Stimulated activated CD4-positive, alpha-beta T cell treated with anti-CD3 and anti-CD28 coated beads, Interleukin-4, amount 100 ng/mL, for 4 hours (primary cell): ENCODE measurements at places on chromosomes 4 and X.

- no peak for DNase-seq
These were observed 6.5 kb upstream of the GLRA3 start for GRCh38 chr4:174835536-174835935.

- no peak for DNase-seq
These were observed 1.6 kb upstream of the AP1S2 start for GRCh38 chrX:15856222-15856587.

- no peak for DNase-seq
These were observed 60.1 kb upstream of the SH3RF1 start for GRCh38 chr4:169330811-169331210.

DNA sequence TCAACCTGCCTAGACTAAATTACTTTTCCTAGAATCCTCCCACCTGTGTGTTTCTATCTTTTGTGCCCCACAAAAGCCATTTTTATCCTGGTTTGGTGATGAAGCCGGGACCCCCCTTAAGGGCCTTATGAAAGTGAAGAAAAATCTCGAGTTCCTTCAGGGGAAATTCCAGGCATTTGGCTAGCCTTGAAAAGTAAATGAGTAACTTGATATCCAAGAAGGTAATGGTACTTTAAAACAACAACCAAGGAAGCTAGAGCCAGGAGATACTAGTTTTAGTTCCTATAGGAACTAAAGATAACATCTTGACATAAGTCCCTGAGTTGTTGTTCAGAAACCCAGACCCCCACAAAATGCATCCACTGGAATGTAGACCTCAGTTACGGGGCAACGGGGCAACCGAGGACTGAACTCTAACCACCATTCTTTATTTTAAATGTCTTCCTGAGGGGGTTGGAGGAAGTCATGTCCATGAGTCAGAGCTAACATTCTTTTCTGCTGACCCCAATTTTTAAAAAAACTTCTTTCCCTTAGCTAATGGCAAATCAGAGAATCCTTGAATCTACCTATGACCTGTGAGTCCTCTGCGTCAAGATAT is 73.9 kb downstream of the VCX3A start:
- DNase-seq: no peak

- no peak for DNase-seq
These were observed 213 bp downstream of the NFKB1 start for GRCh38 chr4:102501447-102501696.

DNA sequence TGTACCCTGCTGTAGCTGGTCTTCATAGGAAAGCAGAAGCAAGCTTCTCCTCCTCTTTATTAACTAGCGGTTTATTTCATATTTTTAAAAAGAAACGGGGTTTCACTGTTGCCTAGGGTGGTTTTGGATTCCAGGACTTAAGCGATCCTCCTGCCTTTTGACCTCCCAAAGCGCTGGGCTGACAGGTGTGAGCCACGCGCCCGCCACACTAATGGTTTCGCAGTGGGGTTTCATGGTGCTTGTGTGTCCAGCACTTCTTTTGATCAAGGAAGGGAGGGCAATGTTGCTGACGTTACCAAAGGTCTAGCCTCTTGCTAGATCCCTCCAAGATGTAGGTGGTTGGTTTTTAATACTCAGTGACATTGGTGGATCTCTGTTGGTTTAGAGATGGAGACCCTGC is 1.4 kb downstream of the MAEA start:
- DNase-seq: no peak

GRCh38 chrX:38151441-38151840 is 69.2 kb downstream of the SRPX start:
- no peak for DNase-seq

- no peak for DNase-seq
These were observed 18.5 kb downstream of the CNOT6L start for GRCh38 chr4:77800483-77801259.

DNA sequence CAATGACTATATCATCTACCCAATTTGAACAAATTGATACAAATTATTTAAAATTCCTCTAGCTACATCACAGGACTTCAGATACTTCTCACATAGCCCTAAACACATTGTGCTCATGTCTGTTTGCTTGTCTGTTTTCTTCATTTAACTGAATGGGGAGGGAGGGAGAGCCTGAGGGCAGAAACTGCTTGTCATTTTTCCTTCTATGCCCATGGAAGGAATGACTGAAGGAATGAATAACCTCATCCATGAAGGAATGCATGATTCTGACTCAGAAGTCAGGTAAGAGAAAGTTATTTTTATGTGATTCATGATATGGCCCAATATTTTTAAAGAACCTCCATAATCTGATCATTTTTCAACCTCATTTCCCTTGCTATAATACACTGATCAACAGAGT is 418.0 kb upstream of the PITX2 start:
- no peak for DNase-seq

DNA sequence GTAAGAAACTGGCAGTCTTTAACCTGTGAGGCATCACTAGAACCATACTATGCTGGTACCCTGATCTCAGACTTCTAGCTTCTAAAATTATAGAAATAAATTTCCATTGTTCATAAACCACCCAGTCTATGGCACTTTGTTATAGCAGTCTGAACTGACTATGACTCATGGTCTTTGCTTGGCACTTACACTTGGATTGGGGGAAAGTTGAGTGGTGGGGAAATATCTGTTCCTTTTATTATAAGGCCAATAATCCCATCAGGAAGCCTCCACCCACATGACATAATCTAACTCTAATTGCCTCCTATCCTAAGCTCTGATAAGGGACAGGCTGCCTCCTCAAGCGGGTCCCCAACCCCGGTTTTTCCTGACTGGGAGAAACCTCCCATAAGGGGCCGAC is 61.4 kb upstream of the PACRGL start:
- no peak for DNase-seq

DNA sequence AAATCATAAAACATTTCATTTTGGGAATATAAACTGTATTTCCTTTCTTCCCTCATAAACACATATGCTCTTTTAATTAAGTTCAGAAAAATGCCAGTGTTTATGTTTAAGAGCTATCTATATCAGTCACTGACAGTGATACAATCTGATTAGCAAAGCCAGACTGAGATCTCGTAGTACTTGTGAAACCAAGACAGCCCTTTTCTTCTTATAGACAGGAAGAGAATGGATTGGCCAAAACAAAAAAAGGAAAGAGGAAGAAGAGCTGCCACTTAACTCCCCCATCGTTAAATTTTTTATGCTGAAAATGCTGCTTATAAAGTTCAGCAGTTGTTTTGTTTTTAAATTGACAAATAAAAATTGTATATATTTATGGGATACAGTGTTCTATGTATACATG is 87.4 kb downstream of the PLAC1 start:
- DNase-seq: no peak

GRCh38 chrX:21955403-21956189 is 15.1 kb downstream of the SMS start:
- DNase-seq: no peak

DNA sequence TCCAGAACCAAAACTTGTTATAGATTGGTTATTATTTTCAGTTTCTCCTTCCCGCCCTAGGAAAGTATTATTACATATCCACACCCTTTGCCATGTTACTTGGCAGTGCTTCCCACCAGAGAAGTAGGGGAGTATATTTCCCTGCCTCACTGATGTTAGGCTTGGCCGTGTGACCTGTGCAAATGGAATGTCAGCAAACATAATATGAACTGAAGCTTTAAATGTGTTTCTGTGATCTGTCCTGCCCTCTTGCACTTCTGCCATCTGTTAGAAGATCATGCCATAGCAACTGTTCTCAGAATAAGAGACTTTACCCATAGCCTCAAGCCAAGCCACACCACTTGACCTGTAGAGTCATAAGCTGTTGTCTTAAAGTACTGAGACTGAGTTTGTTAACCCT is 36.7 kb upstream of the NEUROG2 start:
- no peak for DNase-seq

DNA sequence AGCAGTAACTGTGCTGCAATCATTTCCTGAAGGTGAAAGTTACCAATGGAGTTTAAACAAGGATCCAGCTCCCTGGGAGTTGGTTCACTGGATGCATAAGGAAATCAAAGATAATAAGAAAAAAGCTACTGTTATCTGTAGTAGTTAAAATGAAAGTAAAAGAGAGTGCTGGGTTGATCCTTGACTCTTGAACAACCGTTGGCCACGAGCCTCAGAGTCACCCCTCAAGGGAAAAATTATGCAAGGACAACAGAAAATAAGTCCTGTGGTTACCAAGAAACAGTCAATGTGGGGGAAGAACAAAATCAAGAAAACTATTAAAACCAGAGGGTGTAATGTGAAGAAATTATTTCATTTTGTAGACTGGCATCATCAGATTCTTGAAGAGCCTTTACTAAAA is 49.7 kb upstream of the DDIT4L start:
- DNase-seq: no peak

DNA sequence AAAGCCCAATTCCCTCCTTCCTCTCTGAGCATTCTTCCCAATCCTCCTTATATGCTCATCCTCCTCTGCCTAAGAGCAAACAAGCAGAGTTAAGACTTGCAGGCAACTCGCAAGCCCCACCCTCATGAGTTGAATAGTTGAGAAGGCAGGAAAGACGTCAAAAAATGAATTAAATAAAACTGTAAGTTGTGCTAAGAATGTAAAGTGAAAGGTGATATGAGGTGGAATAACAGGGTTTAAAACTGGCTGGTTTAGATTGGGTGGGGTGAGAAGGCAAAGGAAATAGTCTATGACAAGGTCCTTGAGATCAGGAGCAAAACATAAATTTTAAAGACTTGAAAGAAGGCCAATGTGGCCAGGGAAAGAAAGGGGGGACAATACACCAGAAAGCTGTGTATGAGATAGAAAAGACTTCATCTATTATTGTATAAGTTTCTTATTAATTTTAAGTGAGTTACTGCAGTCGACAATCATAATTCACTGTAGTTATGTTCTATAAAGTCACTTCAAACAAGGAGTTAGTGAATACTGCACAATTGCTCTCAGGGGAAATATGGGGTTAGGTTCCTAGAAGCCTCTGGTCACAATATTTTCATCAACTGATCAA is 124.9 kb downstream of the RELL1 start:
- DNase-seq: no peak

GRCh38 chr4:176789955-176790354 is 2.8 kb downstream of the VEGFC start:
- DNase-seq: no peak

DNA sequence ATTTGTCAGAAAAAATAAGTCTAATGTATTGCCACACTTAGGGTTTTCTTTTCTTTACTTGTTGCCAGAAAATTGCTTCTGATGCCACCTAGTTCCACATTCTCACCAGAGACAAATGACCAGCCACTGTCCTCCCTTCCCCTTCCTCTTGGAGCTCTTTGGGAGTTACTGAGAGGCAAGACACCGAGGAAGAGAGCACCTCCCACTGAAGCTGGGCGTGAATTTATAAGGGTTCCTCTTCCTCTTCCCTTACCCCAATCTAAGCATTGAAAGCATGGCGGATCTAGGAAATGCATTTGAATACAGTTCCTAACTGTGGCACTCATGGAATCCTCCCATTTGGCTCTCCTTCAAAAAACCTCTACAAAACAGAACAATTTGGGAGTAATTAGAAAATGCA is 30.0 kb downstream of the ANXA3 start:
- DNase-seq: no peak

GRCh38 chr4:47410271-47410670 is 53.2 kb downstream of the COMMD8 start:
- no peak for DNase-seq

DNA sequence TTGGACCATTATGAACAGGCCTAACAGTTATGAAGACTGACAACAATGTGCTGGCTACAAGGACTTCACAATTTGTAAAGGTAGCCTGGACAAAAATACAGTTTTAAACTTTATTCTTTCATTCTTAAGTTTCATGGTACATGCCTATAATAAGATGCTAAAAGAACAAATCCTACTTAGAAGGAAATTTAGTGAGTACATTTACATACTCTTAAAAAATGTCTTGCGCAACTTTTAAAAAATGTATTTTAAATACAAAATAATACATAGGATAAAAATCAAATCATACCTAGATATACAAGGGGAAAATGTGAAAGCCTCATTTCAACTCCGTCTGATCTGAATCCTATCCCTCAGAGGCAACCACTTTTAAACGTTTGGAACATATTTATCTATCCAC is 200.7 kb upstream of the SPIN4 start:
- DNase-seq: no peak

DNA sequence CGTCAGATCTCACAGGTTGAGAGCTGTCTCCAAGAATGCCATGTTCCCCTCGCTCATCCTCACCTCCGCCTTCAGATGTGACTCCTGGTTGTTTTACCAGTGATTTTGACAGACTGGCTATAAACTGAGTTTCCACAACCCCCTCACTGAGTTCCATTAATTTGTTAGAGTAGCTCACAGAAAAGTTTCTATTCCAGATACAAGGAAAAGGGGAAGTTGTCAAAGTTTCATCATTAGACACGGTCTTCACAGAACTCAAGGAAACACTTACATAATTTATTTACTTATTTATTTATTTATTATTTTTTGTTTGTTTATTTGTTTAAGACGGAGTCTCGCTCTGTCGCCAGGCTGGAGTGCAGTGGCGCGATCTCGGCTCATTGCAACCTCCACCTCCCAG is 55.7 kb upstream of the IQSEC2 start:
- no peak for DNase-seq

GRCh38 chr4:120037411-120037810 is 29.2 kb downstream of the MAD2L1 start:
- DNase-seq: no peak

DNA sequence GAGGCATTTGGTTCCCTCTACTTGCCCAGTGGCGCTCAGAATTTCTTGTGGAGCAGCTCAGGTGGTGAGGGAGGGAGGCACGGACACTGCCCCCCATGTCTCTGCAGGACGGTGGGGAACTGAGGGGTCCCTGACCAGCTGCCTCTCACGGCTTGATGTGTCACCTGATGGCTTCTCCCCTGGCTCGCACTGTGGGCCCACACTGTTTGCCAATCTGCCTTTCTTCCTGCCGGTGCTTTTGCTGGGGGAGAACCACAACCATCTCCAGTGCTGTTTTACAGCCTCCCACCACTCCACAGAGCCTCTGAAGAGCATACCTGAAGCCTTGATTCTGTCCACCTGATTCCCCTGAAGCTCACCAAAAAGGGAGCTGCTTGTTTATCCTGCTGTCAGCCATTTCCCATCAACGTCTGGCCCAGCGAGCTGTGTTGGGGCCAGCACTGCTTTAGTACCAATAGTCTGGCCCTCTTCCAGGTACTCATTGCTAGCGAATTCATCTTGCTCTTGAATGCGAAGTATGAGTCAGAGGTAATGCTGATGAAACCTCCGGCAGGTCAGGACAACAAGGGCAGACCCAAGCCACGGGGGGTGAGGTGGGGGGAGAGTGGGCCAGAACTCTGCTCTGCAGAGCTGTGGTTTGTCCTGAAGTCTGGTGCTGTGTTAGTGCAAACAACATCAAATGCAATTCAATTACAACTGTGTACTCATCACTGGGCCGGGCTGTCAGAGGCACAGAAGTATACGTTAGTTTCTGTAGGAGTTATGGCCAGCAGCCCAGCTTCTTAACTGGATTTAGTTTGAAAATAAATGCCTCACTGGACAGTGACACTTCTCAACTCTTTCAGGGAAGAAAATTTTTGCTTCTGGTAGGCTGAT is 208.3 kb upstream of the JADE1 start:
- DNase-seq: no peak

DNA sequence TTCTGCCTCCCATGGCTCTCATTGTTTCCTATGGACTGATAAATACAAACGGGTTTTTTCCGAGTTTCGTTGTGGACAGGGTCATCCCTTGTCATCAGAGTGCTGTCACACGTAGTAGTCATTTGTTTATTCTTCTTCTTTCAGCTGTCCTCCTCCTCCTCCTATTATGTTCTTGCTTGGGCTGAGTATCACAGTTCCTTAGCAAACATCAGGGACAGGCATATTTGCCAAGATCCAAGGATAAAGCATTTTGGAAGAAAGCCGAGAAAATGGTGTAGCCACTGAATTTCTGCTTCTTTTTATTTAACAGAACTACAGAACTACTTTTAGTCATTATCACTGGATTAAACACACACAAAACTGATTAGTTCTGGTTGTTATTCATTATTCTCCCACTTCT is 167.9 kb downstream of the MAML3 start:
- DNase-seq: no peak
